Activated T-helper 9 cell treated with anti-CD3 and anti-CD28 coated beads, Interleukin-2, amount 50 U/mL, for 16 hours (primary cell): ENCODE measurements at places on chromosomes 12 and 14.

GRCh38 chr12:127272864-127273263, 994.1 kb upstream of the TMEM132C start:
- DNase-seq, result no peak

DNA sequence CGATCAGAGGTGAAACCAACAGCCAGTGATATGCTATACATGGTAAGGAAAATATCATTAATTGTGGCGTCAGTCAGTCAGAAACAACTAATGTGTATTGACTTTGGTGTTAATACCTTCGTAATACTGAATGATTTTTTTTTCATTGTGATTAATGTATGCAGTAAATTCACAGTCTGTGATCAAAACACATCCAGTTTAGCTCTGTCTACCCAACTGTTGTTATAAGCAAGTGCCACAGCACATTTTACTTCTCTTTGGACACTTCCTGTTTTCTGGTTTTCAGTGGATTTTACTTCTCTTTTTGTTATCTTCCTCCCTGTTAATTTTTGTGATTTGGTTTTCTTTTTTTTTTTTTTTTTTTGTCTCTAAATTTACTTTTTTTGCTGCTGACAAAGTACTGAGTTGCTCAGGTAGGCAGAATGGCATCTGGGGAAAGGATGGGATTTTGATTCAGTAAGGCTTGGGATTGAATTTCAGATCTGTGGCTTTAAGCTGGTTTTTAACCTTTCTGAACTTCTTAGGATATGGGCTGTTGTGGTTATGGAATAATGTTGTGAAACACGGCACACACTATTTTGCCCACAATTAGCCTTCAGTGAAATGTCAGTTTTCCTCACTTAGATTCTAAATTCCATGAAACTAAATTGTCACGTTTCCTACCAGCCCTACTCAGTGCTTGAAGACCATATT, 604 bp downstream of the GLIPR1 start:
- DNase-seq, result no peak

- DNase-seq, result no peak
Observed at GRCh38 chr12:12954356-12954755, 2.4 kb upstream of the GPRC5D start.

GRCh38 chr12:74646831-74647230, 109.2 kb downstream of the ATXN7L3B start:
- no peak for DNase-seq

GRCh38 chr12:103884316-103884715, 43.3 kb upstream of the NT5DC3 start:
- no peak for DNase-seq

- peak; percentile 34 for DNase-seq
Observed at GRCh38 chr14:66508846-66509621, 1.1 kb downstream of the GPHN start.

GRCh38 chr14:37721976-37722659, 126.7 kb downstream of the TTC6 start:
- DNase-seq, result no peak

DNA sequence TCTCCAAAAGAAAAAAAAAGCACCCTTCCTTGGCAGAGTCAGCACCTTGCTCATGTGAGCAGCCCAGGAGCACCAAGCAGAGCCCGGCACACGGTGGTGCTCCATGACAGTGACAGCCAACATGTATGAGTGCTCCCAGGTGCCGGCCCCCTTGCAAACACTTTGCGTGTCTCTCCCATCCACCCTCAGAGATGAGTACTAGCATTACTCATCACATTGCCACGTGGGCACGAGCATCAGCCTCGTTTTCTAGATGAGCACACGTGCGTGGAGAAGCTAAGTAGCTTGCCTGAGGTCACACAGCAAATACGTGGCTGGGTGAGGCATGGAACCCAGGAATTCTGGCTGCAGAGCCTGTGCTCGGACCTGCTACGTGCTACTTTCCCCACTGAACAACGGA, 177.9 kb upstream of the PRMT8 start:
- no peak for DNase-seq

GRCh38 chr14:24081739-24082211, 10.4 kb downstream of the CPNE6 start:
- DNase-seq, result no peak

DNA sequence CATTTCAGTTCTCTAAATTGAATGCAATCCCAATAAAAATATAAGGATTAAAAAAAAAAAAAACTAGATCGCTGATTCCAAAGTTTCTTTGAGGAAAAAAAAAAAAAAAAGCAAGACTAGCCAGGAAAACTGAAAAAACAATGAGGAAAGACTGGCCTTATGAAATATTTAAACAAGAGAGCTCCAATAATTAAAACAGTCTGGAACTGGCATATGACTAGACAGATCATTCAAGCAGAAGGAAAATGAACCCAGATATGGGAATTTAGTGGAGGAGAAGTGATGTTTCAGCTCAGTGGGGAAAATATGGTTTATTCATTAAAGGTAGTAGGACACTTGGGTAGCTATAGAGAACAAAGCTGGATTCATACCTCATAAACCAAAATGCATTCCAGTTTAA, 42.0 kb upstream of the TBC1D15 start:
- no peak for DNase-seq

DNA sequence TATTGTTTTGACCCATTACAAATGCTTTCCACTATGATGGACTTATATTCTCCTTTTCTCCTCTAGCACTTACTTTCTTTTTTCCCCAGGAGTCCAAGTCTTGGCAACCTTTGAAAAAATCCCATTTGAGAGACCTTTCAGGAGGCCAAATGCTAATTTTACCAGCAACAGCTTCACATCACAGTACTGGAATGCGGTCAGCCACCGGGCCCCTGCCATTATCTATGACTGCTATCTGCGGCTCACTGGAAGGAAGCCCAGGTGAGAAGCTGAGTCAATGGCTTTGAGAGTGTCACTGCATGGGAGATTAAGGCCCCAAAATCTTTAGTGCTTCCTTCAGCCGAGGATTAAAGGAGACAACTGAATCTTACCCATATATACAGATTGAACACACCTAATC, 64.2 kb downstream of the ERGIC2 start:
- no peak for DNase-seq

- DNase-seq, result no peak
Observed at GRCh38 chr12:85065837-85066482, 29.8 kb downstream of the LRRIQ1 start.

DNA sequence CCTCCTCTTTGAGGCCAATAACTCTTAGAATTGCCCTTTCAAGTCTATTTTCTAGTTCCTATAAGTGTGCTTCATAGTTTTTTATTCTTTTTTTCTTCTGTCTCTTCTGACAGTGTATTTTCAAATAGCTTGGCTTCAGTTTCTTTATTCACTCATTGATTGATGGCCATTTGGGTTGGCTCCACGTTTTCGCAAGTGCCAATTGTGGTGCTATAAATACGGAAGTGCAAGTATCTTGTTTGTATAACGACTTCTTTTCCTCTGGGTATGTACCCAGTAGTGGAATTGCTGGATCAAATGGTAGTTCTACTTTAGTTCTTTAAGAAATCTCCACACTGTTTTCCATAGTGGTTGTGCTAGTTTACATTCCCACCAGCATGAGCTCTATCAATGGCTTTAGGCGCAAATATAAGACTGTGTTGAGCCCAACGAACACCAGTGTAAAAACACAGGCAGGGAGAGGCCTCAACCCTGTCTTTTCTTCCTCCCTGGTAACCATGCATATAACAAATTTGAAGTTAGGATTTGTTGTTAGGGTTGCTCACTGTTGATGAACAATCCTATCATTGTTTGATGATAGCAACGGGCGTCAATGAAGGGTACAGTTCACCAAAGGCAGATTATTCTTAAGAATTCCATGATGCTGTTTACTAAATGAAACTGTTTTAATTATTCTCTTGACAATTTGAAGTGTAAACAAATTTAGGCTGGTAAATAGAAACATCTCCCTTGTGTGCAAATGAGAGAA, 13.3 kb upstream of the LMNTD1 start:
- no peak for DNase-seq
